ENCODE measurements at places on chromosomes 13 and 19.

DNA sequence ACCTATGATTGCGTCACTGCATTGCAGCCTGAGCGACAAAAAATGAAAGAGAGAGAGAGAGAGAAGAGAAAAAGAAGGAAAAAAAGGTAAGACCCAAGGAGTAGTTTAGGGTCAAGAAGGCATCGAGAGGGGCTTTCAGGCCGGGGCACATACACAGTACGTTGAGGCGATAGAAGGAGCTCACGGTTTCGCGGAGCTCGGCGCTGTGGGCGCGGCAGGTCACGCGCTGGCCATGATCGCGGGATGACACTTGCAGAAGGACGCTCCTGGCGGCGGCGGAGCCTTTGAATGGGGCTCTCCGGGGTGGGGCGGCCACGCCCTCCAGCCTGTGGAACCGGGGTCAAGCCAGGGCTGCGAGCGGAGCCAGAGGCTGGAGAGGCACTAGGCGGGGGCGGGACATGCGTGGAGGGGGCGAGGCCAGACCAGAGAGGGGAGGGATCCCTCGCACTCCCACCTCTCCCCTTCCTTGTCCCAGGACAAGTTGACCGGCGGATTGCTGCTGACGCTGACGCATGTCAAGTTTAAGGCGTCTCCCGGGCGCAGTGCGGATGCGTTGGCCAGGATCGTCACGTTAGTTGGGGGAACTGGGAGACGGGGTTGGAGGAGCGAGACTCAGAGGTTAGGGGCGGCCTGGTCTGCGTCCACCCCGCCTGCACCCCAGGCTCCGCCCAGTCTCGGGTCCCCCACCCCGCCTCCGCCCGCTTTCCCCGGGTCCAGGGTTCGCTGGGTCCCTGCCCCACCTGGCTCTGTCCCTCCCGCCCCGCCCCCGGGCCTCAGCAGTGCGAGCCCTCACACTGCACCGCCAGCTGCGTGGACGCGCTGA lies 6.9 kb downstream of the NPHS1 start:
- DNase-seq = peak; percentile 29

- DNase-seq = no peak
Measured at GRCh38 chr19:43406297-43406696, 8.4 kb upstream of the TEX101 start.

GRCh38 chr19:23554548-23554947 lies 132.5 kb downstream of the ZNF675 start:
- no peak for DNase-seq

DNA sequence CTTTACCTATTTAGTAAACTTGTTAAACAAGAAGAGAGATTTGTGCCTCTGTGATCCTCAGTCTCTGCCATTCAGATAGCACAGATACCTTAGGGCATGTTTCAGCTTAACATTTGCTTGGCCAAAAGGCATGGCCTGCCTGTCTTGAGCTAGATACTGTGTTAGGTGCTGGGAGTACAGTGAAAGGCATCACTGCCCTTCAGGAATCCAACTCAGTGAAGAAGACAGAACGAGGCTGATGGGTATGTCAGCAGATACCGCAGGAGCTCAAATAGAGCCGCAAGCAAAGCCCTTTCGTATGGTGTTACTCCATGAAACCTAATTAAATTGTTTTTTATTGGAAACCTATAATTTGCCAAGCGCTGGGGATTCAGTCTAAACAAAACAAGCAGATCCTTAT lies 12.9 kb downstream of the ZNF507 start:
- no peak for DNase-seq

DNA sequence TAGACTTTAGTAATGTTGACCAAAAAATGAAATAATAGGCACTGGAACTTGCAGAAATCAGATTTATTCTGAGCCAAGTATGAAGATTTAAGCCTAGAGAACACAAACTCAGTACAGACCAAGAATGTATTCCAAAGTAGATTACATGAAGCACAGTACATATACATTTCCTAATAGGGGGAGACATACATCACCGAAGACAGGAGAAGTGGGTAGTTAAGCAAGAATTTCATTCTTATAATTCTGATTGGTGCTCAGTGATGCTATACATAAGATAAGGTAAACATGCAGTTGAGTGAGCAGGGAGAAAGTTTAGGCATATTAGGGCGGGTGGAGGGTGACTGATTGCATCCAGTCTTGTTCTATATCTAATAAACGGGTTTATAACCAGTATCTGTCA lies 2218.8 kb downstream of the PCDH9 start:
- no peak for DNase-seq

GRCh38 chr19:33691736-33692135 lies 70.0 kb downstream of the CHST8 start:
- DNase-seq = no peak

DNA sequence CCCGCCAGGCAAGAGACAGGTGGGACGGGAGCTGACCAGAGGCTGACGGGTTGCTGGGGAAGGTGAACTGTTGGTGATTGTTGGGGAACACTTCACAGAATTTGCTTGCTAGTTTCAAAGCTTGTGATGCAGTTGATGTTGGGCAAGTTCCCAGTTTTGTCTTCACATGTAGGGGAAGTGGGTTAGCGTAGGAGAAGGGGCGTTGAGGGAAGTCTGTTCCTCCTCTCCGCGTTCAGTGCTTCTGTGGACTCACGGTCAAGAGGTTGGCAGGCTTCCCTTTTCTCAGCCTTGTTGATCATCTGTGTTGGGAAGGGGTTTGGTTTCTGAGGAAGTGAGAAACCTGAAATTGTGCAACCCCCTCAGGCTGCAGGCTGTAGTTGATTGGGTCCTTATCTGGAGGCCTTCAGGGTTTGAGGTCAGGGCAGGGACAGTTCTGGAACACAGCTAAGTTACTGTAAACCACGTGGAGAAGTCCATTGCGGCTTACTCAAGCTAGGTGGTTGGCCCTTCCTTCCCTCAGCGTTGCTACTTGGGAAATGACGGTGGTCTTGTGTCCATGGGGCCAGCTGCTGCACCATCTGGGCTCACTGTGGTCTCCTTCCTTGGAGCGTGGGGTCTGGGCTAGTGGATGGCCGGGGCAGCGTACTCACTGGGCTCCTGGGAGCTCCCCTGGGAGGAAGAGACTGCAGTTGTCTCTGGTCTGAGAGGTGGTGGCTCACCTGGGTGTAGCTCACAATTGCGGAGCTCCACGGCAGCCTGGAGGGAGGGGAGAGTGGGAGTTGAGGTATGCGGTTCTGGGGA lies 7.5 kb downstream of the RPS9 start:
- DNase-seq = no peak

DNA sequence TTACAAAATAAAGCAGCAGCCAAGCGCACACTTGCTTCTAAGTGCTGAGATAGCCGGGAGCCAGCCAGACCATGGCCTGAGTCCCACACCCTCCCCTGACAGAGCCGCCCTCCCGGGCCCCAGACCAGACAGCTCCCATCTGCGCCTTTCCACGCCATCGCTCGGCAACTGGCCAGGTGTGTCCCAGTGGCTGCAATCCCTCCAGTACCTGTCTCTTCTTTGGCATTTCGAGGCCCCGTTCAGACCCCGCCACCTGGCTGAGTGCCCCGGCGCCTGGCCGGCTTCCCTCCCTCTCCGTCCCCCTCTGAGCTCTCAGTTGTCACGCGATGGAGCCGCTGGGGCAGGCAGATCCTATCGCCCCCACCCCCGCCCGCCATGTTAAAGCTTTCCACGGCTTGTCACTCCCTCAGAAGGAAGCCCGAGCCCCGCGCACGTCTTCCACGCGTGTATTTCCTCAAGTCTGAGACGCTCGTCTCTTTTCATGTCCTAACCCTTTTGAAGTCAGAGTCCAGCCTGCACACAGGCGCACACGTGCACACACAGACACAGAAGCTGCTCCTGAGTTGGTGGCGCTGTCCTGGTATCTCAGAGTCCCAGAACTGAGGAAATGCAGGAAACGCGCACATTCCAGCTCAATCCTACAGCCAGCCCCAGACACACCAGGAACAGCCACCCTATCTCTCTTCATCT lies 7.9 kb downstream of the MLLT1 start:
- DNase-seq = peak; percentile 59

GRCh38 chr13:51781246-51782022 lies 22.5 kb downstream of the DHRS12 start:
- DNase-seq = no peak

DNA sequence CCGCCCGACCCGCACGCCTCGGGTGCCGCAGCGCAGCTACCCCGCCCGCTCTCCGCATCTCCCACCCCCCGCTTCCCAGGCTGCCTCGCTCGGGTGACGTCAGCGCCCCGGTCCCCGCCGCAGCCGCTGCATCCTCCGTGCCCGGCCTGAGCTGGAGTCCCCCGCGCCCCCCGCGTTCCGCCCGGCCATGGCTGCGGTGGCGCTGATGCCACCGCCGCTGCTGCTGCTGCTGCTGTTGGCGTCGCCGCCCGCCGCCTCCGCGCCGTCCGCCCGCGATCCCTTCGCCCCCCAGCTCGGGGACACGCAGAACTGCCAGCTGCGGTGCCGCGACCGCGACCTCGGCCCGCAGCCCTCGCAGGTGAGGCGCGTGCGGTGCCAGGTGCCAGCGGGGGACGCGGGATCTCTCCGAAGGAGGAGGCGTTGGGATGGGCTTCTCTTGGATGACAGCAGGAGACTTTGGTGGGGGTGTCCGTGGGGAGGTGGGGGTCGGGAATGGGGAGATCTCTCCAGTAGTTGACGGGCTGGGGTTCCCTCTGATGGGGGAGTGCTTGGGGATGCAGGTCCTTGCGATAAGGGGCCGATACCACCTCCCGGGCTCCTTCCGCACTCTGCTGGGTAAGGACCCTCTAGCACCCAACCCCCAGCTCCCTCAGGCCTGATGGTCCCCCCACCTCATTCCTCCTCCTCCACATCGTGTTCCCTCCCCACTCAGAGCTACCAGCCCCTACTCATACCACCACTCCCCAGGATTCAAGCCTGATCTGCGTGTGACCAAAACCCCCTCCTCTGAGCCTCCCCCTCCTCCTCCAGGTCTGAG lies at the start of gene TMEM59L:
Gene TMEM59L (plus strand): TSS at position 99 of the 817 bp plus-strand sequence. CDS start 89 bp downstream, at position 188.
- no peak for DNase-seq

GRCh38 chr19:34255546-34255945 lies 1.2 kb downstream of the GARRE1 start:
- no peak for DNase-seq

GRCh38 chr13:79456656-79457365 lies 24.1 kb upstream of the NDFIP2 start:
- DNase-seq = no peak

DNA sequence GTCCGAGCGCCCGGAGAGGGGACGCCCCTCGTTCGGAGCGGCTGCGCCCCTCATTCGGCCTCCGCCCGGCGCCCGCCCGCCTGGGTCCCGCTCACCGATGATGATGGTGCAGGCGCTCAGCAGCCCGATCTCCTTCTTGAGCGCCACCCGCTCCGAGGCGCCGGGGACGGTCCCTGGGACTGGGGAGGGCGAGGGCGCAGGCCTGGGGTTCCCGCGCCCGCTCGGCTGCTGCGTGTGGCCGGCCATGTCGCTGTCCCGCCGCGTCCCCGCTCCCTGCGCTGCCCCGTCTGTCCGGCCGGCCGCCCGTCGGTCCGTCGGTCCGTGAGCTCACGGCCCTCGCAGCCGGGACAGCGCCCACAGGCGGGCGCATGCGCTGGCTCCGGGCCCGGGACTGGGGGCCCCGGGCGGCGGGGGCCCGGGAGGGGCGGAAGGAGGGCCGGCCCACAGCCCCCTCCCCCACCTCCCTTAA lies at the start of gene SLC7A10:
Gene SLC7A10 (minus strand): TSS at position 393 of the 469 bp plus-strand sequence. CDS start 147 bp downstream, at position 246.
- peak; percentile 27 for DNase-seq

GRCh38 chr19:17778968-17779929 lies 15.7 kb upstream of the B3GNT3 start:
- peak; percentile 52 for DNase-seq

DNA sequence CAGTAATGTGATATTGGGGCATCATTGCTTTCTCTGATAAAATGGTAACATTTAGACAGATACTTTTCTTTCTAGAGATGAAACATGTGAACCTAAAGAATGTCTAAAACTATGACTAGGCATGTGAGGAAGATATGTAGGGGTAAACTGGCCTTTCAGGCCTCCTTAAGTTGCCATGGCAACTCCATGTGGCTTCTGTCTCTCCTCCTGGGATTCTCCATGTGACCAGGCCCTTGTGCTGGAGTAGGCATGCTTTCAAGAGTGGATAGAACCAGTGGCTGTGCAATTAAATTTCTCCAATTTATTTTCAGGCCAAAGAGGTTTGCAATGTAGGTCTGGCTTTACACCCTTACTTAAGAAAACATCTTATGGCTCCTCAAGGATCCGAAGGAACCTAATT lies 130.8 kb downstream of the OLFM4 start:
- no peak for DNase-seq

- no peak for DNase-seq
Measured at GRCh38 chr13:44013758-44014291, 134.1 kb downstream of the LACC1 start.

DNA sequence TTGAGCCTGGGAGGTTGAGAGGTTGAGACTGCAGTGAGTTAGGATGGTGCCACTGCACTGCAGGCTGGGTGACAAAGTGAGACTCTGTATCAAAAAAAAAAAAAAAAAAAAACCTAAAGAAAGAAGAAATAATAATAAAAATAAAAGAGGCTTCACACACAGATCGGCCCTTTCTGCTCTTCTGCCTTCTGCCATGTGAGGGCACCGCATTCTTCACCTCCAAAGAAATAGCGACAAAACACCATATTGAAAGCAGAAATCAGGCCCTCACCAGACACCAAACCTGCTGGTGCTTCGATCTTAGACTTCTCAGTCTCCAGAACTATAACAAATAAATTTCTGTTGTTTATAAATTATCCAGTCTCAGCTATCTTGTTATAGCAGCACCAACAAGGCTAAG lies 3.0 kb downstream of the ZNF649 start:
- DNase-seq = no peak

DNA sequence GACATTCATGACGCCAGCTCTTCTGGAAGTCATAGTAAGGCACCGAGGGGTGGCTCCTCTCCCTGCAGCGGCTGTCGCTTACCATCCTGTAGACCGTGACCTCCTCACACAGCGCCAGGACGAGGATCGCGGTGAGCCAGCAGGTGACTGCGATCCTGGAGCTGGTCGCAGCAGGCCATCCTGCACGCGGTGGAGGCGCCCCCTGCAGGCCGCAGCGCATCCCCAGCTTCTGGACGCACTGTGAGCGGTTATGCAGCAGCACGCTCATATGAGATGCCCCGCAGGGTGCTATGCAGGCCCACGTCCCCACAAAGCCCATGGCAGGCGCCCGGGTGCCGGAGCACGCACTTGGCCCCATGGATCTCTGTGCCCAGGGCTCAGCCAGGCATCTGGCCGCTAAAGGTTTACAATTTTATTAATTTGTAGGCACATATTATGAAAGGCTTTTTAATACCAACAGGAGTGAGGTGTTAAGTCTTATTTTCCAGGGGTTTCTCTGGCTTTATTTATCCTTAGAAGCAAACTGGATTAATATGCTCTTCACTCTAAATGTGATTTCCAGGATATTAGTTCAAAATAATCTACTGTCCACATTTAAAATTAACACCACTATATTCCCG lies 35.6 kb upstream of the PSPC1 start:
- DNase-seq = peak; percentile 38

- no peak for DNase-seq
Measured at GRCh38 chr19:7912697-7913564, 1.7 kb upstream of the TGFBR3L start.

DNA sequence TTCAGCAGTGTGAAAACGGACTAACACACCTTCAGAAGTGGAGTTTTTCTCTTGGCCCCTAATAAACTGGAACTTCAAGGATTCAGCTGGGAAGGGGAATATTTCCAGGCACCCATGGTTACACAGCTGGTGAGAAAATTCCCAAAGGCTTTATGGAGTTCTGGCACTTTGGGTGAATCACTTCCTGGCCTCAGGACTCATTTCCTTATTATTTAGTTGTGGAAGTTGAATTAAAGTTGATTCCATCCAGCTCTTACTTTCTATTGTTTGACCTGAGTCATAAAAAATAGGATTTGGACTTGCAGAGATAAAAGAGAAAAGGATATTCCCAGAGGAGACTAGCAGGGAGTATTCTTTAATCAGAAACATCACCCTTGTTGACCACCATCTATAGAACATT lies 882.1 kb downstream of the UQCRFS1 start:
- DNase-seq = no peak

All from right kidney (tissue), 9 donors.